Adrenal gland (tissue), 19 donors: ENCODE measurements at places on chromosomes 16 and 17.

GRCh38 chr17:50276588-50277356, 2.5 kb downstream of the TMEM92 start:
- DNase-seq, result no peak

GRCh38 chr16:19177111-19177739, 9.2 kb downstream of the SYT17 start:
- no peak for DNase-seq

- no peak for DNase-seq
These were observed 129.9 kb downstream of the TMEM132E start for GRCh38 chr17:34709158-34709754.

DNA sequence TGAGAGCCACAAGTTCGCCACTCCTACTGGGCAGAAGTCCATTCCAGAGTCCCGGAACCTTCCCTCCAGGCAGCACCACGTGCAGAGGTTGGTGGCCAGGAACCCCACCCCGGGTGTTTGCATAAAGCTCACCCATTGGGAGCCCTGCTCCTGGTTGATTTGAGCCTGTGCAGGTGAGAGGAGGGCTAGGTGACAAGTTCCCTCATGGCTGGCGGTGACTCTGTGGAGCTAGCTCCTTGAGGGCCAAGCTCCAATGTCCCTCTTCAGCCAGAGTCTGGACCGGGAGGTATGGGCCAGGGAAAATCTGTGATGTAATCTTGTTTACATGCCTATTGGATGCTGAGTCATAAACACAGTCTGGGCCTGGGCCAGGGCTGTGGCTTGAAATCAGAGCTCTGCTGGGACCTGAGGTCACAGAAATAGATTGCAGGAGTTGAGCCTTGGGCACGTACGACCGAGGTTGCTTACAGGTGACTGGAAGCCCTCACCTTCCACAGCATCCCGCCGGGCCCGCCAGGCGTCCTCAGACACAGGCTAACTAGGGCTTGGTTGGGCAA, 118.9 kb downstream of the AATF start:
- DNase-seq, result peak; percentile 94

DNA sequence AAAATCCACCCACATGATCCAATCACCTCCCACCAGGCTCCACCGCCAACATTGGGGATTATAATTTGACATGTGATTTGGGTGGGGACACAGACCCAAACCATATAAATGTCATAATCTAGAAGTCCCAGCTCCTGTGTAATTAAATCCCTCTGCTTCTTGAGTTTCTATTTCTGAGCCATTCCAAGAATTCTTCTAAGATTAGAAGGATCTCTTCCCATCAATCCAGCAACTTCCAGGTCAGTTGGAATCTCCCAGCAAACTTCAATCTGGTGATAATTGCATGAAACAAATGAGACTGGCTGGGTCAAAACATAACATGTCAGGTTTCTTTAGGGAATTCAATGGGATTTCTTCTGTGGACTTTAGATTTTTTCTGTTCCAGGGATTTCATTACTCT, 127.8 kb upstream of the CDH5 start:
- DNase-seq, result no peak

DNA sequence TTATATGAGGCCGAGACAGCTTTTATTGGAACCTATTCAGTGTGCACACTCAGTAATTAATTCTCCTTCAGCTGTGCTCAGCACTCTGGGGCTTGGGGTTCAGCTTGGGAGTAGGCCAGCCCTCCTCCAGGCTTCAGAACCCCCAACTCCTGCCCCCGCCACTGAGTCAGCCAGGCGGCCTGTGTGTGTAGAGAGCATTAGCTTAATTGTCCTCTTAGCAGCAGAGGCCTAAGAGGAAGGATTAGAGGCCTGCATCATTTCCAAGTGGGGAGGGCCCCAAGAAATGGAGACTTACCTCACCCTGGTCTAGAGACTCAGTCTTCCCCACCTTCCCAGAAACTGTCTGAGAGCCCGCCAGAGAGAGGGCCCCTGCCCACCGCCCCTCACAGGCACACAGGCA, 772 bp downstream of the PRSS53 start:
- no peak for DNase-seq

GRCh38 chr16:51919736-51920135, 627.2 kb downstream of the TOX3 start:
- no peak for DNase-seq

DNA sequence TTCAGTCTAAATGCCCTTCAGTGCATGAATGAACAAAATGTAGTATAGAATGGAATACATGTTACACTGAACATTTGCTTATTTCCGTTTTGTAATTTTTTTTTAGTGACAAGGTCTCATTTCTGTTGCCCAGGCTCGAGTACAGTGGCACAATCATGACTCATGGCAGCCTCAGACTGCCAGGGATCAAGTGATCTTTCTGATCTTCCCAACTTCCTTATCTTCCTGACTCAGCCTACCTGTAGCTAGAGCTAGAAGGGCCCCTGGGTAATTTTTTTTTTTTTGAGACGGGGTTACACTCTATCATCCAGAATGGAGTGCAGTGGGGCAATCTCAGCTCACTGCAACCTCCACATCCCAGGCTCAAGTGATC, 7.3 kb upstream of the SLX4 start:
- peak; percentile 74 for DNase-seq

GRCh38 chr17:76469076-76469990, 1.9 kb downstream of the AANAT start:
- no peak for DNase-seq

GRCh38 chr16:370443-370842, at the start of gene MRPL28:
MRPL28 (minus strand) TSS chr16:370538; CDS start chr16:370218, 320 bp downstream.
- peak; percentile 94 for DNase-seq

- peak; percentile 45 for DNase-seq
These were observed 45.5 kb downstream of the PRKCA start for GRCh38 chr17:66347661-66348514.

DNA sequence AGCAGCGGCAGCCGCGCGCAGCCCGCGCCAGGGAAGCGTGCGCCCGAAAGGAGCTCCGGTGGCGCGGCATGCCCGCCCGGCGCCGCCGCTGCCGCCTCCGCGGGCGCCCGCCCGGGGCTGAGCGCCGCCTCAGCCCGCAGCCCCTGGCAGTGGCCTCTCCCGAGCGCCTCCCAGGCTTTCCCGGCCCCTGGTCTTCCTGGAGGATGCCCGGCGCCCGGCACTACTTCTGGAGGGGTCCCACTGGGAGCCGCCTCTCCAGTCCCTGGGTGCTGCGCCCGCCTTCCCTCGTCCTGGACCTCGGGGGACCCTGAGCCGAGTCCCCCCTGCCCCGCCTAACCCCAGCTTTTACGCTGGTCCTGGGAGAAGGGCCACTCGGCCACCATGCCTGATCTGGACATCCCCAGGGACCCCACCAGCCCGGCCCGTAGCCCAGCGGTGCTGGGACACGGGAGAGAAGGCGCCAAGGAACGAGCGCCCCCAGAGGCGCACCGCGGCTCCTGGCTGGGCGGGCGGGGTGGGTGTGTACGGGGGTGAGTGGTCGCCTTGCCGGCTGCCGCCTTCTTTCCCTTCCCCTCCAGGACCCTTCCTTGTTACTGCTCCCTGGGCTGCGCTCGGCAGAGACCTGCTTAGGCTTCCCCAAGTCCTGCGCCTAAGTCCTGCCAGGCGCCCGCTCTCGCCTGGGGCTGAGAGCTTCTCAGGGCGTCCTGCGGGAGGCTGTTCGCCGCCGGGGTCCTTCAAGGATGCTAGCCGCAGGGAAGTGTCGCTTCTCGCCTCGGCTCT, 704 bp downstream of the ASIC2 start:
- no peak for DNase-seq

DNA sequence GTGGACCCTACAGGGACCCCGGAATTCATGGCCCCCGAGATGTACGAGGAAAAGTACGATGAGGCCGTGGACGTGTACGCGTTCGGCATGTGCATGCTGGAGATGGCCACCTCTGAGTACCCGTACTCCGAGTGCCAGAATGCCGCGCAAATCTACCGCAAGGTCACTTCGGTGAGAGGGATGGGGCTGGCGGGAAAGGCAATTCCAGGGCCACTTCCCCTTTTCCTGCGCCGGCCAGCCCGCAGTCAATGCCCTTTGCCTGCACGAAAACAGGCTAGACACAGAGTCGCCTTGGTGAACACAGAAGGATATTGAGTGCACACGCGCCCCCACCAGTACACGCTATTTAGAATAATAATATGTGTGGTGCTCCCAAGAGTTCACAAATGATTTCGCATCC, 4.0 kb downstream of the WNK4 start:
- DNase-seq, result no peak

GRCh38 chr17:44111777-44112176, 11.7 kb downstream of the HDAC5 start:
- no peak for DNase-seq

DNA sequence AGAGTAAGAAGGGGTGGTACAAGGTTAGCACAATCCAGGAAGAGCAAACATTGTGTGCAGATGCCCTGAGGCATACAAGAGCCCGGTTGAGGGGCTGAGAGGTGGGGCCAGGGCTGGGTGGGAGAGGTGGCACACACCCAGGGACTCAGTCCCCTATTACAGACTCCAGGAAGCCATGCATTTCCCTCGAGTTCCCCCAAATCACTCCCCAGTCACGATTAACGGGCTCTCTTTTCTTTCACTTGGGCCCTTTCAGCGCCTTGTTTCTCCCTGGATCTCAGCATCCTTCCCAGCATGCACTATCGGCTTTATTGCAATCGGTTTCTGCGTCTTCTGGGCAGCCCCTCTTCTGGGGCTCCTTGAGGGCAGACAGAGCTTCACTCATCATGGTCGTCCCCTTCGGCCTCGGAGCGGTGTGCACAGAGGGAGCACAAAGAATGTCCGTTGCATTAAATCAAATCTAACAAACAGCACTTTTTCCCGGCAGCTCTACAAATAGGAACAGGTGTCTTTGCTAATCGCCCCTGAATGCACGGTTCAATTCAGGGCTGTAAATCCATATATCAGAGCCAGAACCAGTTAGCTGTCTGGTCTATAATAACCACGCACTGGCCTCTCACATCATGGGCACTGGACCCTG, 184.6 kb upstream of the HSBP1 start:
- no peak for DNase-seq

DNA sequence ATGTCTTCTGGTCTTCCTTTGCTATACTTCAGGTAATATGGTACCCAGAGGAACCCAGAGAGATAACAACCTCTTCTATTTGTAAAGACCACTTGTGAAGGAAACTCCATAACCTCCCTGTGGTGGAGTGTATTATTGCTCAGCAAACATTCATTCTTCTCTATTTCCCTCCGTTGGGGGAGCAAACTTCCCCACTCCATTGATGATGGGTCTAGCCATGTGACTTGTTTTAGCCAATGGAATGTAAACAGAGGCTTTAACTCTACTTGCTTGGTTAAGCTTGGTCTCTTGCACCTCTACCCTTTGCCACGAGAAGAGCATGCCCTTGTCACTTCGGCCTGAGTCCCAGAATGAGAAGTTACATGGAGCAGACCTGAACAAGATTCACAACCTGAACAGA, 30.0 kb upstream of the SKAP1 start:
- no peak for DNase-seq

GRCh38 chr16:22018559-22018958, 10.6 kb downstream of the MOSMO start:
- no peak for DNase-seq

- DNase-seq, result no peak
These were observed 7.1 kb downstream of the XPO6 start for GRCh38 chr16:28204622-28205021.

- DNase-seq, result no peak
These were observed 17.1 kb downstream of the ZNHIT3 start for GRCh38 chr17:36503456-36504155.

- DNase-seq, result no peak
These were observed 848.6 kb upstream of the RBFOX1 start for GRCh38 chr16:6484081-6484480.

GRCh38 chr17:61313461-61314326, 85.9 kb upstream of the TBX2 start:
- no peak for DNase-seq

GRCh38 chr17:29390851-29391631, 878 bp downstream of the TAOK1 start:
- DNase-seq, result no peak

- DNase-seq, result no peak
These were observed 124.8 kb downstream of the ABCC1 start for GRCh38 chr16:16073891-16074881.

GRCh38 chr17:60154616-60155426, 5.0 kb downstream of the CA4 start:
- no peak for DNase-seq
